ENCODE measurements at places on chromosomes 1 and 21. TPM values are rescaled to one million over a fixed set of nuclear protein-coding genes. Genes with fewer than 3 reads are reported as not detected.

AIM2 gene
- total RNA-seq = not detected

- no peak for DNase-seq
Measured at GRCh38 chr21:25094695-25095094, 512.6 kb downstream of the MRPL39 start.

GRCh38 chr21:42157606-42158310 lies 61.2 kb upstream of the ABCG1 start:
- no peak for DNase-seq

DNA sequence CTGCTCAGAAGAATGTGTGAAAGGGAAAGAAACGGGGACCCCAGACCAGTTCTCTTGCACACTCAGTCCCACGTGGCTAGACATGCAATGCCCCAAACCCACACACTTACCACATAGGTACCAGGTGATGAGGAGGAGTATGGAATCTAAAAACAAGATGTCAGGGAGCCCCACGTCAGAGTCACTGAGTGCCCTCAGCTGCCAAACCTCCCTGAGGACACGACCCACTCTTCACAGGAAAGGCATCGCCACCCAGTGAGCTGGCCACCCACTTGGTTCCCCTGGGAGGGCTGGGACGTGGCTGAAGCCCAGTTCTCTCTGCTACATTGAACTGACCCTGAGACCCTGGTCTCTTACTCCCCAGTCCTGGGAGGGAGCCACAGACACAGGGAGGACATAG lies 41.4 kb downstream of the MRPL37 start:
- DNase-seq = no peak
